ENCODE measurements at places on chromosomes 3 and 15. TPM values are rescaled to one million over a fixed set of nuclear protein-coding genes. Genes with fewer than 3 reads are reported as not detected.

DNA sequence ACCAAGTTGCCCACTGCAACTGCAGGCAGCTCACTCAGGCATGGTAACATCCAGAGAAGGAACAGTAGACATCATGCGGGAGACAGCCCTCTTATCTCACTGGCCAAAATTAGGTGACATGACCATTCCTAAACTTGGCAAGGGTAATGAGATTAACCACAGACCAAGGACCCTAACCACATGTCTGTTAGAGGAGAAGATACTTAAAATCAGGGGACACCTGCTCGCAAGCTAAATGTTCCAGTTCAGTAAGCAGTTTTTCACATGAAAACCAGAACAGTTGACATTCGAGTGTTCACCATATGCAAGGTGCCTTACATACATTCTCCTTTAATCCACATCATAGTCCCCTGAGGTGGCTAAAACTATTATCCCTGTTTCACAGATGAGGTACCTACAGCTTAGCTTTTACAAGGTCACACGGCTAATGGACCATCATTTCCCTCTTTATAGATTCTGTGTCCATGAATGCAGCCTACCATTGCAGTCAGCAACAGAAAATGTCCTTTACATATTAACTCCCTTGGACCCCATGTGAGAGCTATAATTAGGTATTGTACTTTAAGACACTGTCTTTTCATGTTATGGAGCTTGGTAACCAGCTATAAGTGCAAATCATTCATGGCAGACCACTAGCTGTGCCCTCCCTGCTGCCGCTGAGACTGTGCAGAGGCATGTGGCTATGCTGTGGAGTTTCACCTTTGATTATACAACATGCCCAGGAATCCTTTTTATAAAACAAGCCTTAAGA is 154.1 kb downstream of the LIPC start:
- no peak overlapping the region for H3K4me3 ChIP-seq
- no peaks in the 10 kb centered on the region for H3K4me1 ChIP-seq
- H3K36me3 ChIP-seq: no peaks in the 10 kb centered on the region
- H3K27me3 ChIP-seq: no peaks in the 10 kb centered on the region

- DNase-seq: peak; percentile 12
- no peaks in the 10 kb centered on the region for H3K36me3 ChIP-seq
- H3K27me3 ChIP-seq: no peaks in the 10 kb centered on the region
- H3K4me3 ChIP-seq: no peak overlapping the region
- H3K27ac ChIP-seq: no peak overlapping the region
- no peaks in the 10 kb centered on the region for H3K4me1 ChIP-seq
Measured at GRCh38 chr3:127431066-127431465, 143.2 kb upstream of the PRR20G start.

GRCh38 chr15:78146425-78147154 is 2.6 kb upstream of the IDH3A start:
- H3K27me3 ChIP-seq: no peaks in the 10 kb centered on the region
- no peaks in the 10 kb centered on the region for H3K36me3 ChIP-seq
- H3K27ac ChIP-seq: no peak overlapping the region
- peaks cover 12% of the 10 kb centered on the region for H3K4me1 ChIP-seq
- DNase-seq: no peak

DNA sequence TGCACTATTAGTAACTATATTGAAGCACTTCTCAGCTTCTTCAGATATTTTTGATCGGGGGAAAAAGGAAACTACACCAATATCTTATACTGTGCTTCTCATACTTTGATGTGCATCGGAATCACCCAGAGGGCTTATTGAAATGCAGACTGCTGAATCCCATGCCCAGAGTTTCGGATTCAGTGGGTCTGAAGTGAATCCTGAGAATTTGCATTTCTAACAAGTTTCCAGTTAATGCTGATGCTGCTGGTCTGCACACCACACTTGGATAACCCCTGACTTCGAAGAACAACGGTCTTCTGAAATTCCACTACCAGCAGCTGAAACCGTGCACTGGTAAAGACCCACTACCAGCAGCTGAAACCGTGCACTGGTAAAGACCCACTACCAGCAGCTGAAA is 243.9 kb downstream of the NTRK3 start:
- H3K27ac ChIP-seq: no peak overlapping the region
- no peak overlapping the region for H3K4me3 ChIP-seq
- DNase-seq: no peak

DNA sequence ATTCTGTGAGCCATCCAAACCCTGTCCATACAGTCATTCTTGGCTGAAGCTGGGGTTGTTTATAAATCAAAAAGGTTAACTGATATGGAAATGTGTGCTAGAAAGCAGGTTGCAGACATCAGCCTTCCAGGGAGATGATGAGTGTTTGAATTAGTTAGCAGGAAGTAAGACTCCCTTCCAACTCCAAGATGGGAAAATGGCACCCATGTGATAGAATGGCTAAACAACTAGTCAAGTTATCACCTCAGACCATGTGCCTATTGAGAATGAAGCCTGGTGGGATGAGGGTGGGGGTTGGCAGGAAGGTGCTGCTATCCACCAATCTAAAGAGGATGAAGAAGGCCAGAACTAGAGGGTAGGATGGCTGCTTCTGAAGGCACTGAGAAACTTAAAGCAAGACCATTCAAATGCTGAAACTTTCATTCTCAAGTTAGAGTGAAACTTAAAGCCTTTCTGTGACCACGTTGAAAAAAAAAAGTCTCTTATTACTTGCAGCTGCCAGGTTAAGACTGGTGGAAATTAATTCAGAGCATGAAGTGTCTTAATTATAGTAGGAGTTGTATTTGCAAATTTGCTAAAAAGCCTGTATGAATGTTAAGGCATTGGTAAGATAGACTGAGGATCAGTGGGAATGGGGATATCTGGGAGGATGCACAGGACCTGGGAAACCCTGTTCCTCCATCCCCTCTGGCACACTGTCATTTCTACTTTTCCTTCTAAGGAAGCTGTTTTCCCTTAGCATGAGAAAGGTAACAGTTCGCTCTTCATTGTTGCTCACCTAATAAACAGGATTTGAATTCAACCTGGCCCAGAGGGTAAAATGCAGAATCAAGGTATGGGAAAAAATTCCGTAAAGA is 36.8 kb downstream of the CCR3 start:
- H3K27ac ChIP-seq: no peak overlapping the region
- H3K4me3 ChIP-seq: no peak overlapping the region
- DNase-seq: no peak
- H3K36me3 ChIP-seq: no peaks in the 10 kb centered on the region
- peaks cover 18% of the 10 kb centered on the region for H3K4me1 ChIP-seq

- peaks cover 2% of the 10 kb centered on the region for H3K36me3 ChIP-seq
- no peak overlapping the region for H3K27ac ChIP-seq
- H3K27me3 ChIP-seq: no peaks in the 10 kb centered on the region
- H3K4me3 ChIP-seq: no peak overlapping the region
Measured at GRCh38 chr15:57283774-57284503, 92.4 kb upstream of the CGNL1 start.

- H3K27me3 ChIP-seq: no peaks in the 10 kb centered on the region
- DNase-seq: no peak
- H3K36me3 ChIP-seq: no peaks in the 10 kb centered on the region
- no peak overlapping the region for H3K4me3 ChIP-seq
- H3K4me1 ChIP-seq: peaks cover 6% of the 10 kb centered on the region
- no peak overlapping the region for H3K27ac ChIP-seq
Measured at GRCh38 chr15:67997996-67998395, 56.1 kb upstream of the PIAS1 start.

GRCh38 chr15:39468331-39468730 is 112.5 kb upstream of the THBS1 start:
- peak; percentile 44 for DNase-seq
- H3K27me3 ChIP-seq: no peaks in the 10 kb centered on the region
- H3K36me3 ChIP-seq: no peaks in the 10 kb centered on the region
- no peaks in the 10 kb centered on the region for H3K4me1 ChIP-seq

GRCh38 chr3:37992271-37993066 is 1.9 kb downstream of the VILL start:
- DNase-seq: no peak
- no peaks in the 10 kb centered on the region for H3K36me3 ChIP-seq
- no peak overlapping the region for H3K4me3 ChIP-seq
- H3K4me1 ChIP-seq: peaks cover 25% of the 10 kb centered on the region

DNA sequence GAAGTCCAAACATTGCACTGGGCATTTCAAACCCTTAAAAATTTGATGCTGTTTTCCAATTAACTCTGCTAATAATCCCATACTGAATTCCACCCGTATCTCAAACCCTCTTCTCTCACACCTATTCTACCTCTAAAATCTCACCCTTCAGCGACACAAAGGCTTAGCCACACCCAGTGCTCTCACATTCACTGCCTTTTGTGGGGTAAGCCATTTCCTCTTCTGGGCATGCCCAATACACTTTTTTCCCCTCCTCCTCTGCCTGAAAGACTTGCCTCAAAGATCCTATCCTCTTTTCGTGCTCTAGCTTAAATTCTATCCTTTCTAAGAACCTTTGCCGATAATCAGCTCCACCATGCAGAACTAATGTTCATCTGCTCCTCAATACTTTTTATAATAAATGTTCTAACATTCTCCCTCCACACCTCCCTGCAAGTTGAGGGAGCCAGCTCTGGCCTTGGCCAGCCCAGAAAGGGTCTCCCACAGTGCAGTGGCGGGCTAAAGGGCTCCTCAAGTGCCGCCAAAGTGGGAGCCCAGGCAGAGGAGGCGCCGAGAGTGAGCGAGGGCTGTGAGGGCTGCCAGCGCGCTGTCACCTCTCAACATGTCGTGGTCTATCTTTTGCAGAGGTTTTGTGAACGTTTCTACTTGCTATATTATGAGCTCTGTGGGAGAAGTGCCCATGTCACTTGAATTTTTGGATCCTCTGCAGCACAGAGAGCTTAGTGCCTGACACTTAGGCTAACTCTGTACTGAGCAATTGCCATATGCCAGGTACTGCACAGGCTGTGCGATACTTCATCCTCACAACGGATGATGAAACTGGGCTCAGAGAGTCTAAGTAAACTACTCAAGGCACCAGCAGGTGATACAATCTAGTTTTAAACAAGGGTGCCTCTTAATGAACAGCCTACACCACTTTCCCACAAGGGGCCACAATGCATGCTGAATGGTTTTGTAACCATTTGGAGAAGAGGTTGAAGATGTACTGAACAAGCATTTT is 53.6 kb upstream of the BCL6 start:
- H3K4me3 ChIP-seq: no peak overlapping the region
- no peaks in the 10 kb centered on the region for H3K27me3 ChIP-seq
- H3K36me3 ChIP-seq: no peaks in the 10 kb centered on the region
- DNase-seq: peak; percentile 50

DNA sequence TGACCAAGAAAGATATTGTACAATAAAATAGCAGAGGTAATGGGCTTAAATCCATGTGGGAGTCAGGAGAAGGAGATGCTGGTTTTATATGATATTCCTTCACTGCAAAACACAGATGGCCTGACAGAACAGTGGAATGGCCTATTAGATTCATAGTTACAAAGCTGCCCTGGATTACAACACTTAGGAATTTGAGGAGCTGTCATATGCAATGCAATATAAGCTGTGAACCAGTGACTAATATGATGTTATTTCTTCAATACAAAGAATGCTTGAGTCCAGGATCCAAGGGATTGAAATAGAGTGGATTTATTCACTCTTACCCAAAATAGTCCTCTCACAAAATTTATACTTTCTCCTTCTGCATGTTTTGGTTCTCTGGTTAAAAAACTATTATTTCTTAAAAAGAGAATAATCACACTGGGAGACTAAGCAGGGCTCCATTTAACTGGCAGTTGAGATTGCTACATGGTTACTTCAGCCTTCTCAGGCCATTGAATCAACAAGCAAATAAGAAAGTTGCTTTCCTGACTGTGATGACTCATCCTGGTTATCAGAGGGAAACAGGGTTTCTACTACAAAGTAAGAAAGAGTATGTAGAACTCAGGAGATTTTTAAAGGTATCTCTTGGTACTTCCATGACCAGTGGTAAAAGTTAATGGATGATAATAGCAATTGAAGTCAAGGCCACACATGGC is 79.8 kb upstream of the ZPLD1 start:
- H3K4me3 ChIP-seq: no peak overlapping the region
- H3K36me3 ChIP-seq: no peaks in the 10 kb centered on the region
- no peak for DNase-seq
- no peaks in the 10 kb centered on the region for H3K27me3 ChIP-seq

GRCh38 chr15:32893421-32893820 is 175.6 kb downstream of the GREM1 start:
- H3K36me3 ChIP-seq: no peaks in the 10 kb centered on the region
- no peak overlapping the region for H3K27ac ChIP-seq
- no peaks in the 10 kb centered on the region for H3K27me3 ChIP-seq
- no peaks in the 10 kb centered on the region for H3K4me1 ChIP-seq
- DNase-seq: no peak
- no peak overlapping the region for H3K4me3 ChIP-seq

- no peaks in the 10 kb centered on the region for H3K36me3 ChIP-seq
- H3K27me3 ChIP-seq: no peaks in the 10 kb centered on the region
- H3K4me3 ChIP-seq: no peak overlapping the region
- DNase-seq: no peak
- H3K4me1 ChIP-seq: no peaks in the 10 kb centered on the region
Measured at GRCh38 chr15:96771035-96771434, 440.5 kb downstream of the NR2F2 start.

- no peak overlapping the region for H3K27ac ChIP-seq
- no peaks in the 10 kb centered on the region for H3K4me1 ChIP-seq
- no peaks in the 10 kb centered on the region for H3K36me3 ChIP-seq
- no peaks in the 10 kb centered on the region for H3K27me3 ChIP-seq
- no peak overlapping the region for H3K4me3 ChIP-seq
Measured at GRCh38 chr3:43810797-43811196, 120.1 kb downstream of the ABHD5 start.

DNA sequence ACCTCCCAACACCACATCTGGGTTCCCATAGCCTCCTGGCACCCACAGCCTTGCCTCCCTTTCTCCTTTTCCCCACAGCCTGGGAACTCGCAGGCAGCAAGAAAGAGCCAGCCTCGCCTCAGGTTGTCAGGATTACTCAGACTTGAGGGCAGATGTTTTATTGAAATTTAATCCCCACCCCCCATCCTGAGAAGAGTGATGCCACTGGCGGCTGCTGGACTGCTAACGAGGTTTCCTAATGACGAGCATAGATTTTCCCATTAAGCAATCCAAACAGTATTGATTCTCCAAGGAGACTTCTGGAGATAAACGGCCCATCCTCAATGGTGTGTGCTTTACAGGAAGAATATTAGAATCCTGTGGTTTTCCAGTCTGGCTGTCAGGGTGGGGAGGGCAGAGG is 13.7 kb downstream of the SHF start:
- peaks cover 4% of the 10 kb centered on the region for H3K36me3 ChIP-seq
- no peak overlapping the region for H3K27ac ChIP-seq
- H3K4me3 ChIP-seq: no peak overlapping the region

The CSTA gene
- total RNA-seq: 40.5 TPM

The PRSS50 gene
- 0.34 TPM for total RNA-seq

The SLC22A13 gene
- total RNA-seq: not detected

The CTDSPL gene
- total RNA-seq: 51.0 TPM

The CHAC1 gene
- 11.1 TPM for total RNA-seq

The GPR160 gene
- total RNA-seq: 11.5 TPM

The FBXO40 gene
- total RNA-seq: not detected

The CCR8 gene
- total RNA-seq: not detected

The RGMA gene
- 2.3 TPM for total RNA-seq

Measured in upper lobe of left lung (tissue), 6 donors.